ENCODE measurements at places on chromosomes 2 and 18.

DNA sequence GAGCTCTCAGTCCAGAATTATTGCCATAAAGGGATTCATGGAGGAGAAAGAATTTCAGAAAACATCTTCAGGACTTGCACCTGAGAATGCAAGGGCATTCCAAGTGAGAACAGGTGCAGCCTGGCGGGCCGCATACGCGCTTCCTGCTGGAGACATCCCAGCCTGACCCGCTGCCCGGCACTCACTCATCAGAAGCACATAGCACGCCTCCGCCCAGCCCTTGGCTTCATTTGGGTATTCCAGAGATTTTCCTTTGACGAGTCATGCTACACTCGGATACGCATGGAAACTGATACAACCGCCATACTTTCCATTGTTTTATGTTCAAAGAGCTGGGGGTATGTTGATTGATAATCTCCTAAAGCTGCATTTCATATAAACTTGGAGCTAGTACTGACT lies 228.0 kb upstream of the ID2 start:
- no peak for DNase-seq

- DNase-seq, result no peak
Measured at GRCh38 chr2:235504441-235505180, 10.8 kb downstream of the AGAP1 start.

GRCh38 chr2:8534729-8535468 lies 147.0 kb upstream of the ID2 start:
- DNase-seq, result no peak

DNA sequence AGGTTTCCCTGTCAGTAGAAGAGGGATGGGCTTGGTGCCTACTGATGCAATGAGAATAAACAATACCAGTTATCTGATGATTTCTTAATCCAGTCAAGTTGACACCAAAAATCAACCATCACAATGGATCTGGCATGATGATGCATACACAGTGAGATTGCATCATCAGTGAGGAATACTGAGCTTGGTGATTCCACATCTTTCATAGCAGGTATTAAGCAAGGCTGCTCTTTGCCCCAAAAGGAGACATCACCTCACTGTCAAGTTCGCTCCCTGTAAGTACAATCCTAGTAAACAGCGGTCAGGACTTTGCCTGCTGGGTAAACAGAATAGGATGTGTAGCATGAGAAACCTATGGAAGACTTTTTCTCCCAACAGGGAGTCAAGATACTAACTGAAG lies 282.7 kb upstream of the CDH2 start:
- no peak for DNase-seq

DNA sequence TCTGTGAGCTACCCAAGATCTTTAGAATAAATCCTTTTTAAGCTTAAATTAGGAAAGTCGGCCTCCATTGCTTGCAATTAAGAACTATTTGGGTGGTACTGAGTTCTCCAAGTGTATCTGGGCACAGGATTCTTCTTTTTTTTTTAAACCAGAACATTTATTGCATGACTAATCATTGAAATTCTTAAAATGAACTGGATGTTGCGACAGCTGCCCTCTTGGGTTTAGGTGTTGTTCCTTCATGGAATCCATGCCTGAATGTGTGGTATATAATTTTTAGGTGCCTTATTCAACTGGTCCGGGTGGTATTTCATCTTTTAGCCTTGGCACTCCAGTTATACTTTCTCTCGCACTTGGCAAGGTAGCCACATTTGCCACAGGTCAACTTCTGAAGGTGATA lies 14.5 kb upstream of the KCNK3 start:
- DNase-seq, result no peak

DNA sequence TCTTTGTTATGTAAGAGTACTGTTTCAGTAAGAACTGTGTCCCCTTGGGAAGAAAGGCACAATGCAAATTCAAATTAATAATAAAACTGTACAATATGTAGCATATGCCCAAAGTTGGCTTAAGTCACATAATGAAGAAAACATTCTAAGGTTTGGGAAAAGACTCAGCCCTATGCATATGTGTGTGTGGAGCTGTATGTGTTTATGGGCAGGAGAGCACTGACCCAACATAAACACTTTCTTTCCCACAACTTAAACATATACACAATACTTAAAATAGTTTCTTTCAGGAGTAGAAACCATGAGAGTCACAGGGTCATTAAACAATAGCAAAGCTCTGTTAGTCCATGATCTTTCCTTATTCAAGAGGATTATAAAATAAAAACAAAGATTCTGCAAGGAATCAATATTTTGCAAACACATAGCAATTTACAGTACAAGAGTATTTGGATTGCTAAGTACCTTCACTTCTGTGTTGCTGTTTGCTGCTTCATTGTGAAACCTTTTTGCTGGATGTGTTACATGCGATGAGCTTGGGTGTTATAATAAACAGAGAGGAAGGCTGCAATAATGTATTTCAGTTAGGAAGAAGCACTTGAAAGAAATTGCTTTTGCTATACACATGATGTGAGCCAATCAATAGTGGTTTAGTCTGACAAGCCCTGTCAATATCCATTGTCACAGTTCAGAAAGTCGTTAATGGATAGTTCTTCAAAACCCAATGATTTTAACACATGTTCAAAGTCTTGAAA lies 347.3 kb downstream of the ARHGAP15 start:
- DNase-seq, result no peak

- no peak for DNase-seq
Measured at GRCh38 chr2:224574423-224575084, 10.6 kb downstream of the CUL3 start.

GRCh38 chr2:239267288-239267951 lies 133.4 kb downstream of the HDAC4 start:
- peak; percentile 86 for DNase-seq

GRCh38 chr2:239836021-239836765 lies 188.9 kb downstream of the NDUFA10 start:
- DNase-seq, result no peak

DNA sequence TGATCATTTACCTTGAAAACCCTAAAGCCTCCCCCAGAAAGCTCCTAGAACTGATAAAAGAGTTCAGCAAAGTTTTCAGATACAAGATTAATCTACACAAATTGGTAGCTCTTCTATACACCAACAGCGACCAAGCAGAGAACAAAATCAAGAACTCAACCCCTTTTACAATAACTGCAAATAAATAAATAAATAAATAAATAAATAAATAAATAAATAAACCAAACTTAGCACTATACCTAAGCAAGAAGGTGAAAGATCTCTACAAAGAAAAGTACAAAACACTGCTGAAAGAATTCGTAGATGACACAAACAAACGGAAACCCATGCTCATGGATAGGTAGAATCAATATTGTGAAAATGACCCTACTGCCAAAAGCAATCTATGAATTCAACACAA lies 182.0 kb upstream of the RND3 start:
- DNase-seq, result no peak

GRCh38 chr2:128157644-128158043 lies 66.6 kb downstream of the UGGT1 start:
- DNase-seq, result no peak

DNA sequence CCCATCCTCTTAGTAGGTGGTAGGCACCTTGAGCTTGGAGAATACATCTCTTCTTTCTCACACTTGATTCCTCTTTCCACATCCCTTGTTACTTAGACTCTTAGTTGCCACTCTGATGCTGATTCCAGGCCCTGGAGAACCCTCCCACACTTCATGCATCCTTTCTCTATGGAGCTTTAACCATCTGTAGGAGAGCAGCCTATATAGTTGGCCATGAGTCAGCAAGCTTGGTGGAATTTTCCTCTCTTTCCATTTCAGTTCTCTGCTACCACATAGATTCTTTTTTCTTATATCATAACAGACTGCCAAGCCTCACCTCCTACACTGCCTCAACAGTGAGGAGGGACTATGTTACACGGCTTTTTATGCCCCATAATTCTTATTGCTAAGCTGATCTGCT lies 851.6 kb upstream of the CDH2 start:
- DNase-seq, result no peak

Data from activated gamma-delta T cell treated with anti-CD3 and anti-CD28 coated beads, Interleukin-2, amount 50 U/mL, for 16 hours (primary cell).